Inflammatory macrophage treated with lipopolysaccharide for 4 hours (primary cell): ENCODE measurements at places on chromosomes 3 and 15.

DNA sequence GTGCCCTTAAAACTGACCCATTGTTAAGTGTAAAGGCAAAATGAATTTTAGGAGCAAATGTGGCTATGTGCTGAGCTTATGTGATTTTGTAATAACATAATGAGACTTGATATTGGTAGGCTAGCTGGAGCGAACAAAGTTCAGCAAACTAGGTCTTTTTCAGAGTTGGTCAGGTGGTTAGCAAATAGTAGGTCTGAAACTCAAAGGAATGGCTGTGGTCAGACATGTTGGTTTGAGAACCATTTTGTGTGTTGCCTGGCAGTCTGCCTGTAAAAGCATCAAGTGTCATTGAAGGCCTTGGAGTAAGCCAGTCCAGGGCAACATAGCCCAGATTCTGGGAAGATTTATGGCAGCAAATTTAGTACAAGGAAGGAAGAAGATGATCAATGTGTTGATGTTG, 16.4 kb downstream of the FBXO22 start:
- DNase-seq: no peak

DNA sequence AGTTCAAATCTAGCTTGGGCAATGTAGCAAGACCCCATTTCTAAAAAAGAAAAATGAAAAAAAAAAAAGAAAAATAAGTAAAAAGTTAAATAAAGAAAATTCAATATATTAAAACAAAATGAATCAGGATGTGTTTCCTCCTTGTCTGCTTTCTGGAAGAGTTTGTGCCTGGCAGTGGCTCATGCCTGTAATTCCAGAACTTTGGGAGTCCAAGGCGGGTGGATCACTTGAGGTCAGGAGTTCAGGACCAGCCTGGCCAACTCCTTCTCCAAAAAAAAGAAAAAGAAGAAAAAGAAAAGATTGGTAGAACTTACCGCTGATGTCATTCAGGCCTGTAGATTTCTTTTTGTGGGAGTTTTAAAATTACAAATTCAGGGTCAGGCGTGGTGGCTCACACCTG, 36.8 kb downstream of the DAG1 start:
- no peak for DNase-seq

GRCh38 chr3:46110701-46111493, 83.6 kb upstream of the XCR1 start:
- peak; percentile 99 for DNase-seq

- peak; percentile 55 for DNase-seq
Measured at GRCh38 chr3:129662191-129662608, 55.7 kb upstream of the PLXND1 start.

DNA sequence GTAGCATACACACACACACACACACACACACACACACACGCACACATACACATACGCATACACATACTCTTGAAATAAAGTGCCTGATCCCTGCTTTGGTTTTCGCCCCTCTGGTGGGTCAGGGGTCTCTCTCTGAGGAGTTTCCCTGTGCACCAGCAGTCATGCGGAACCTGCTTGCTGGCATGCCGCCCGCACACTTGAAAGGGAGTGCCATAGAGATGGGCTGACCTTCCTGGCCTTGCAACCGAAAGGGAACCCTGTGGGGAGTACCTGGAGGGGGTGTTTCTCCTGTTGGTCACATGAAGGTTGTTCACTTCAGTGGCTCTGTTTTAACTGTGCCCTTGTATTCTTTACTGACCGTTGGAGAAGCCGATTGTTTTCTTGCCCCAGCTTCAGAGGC, 752.3 kb downstream of the NR2F2 start:
- no peak for DNase-seq

GRCh38 chr3:100090669-100091005, 23.7 kb downstream of the FILIP1L start:
- no peak for DNase-seq

GRCh38 chr3:190597291-190597690, 83.4 kb downstream of the IL1RAP start:
- no peak for DNase-seq

- DNase-seq: no peak
Measured at GRCh38 chr3:20147361-20147760, 38.6 kb downstream of the SGO1 start.

DNA sequence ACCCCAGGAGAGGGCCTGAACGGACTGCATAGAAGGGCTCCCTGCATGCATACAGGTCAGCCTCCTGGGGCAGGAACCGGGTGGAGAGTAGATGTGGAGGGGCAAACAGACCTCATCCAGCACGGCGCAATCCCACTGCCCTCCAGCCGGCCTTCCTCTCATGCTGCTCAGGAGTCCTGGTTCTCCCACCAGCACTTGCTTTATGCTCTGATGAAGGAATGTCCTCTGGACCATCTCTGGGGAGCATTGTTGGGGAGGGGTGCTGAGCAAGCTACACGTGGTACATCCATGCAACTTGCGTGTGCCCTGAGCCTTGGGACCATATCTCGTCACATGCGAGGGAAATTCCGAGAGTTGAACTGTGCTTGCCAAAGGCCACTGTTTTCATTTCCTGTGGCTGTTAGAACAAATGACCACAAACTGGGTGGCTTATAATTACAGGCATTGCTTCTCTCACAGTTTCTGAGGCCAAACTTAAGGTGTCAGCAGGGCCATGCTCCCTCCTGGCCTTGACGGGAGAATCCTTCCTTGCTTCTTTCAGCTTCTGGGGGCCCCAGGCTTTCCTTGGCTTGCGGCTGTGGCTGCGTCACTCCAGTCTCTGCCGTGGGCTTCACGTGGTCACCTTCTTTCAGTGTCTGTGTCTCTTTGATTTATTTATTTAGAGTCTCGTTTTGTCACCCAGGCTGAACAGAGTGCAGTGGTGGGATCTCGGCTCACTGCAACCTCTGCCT, 12.2 kb downstream of the SELENOS start:
- no peak for DNase-seq

GRCh38 chr3:43180694-43181093, 74.8 kb upstream of the POMGNT2 start:
- peak; percentile 2 for DNase-seq

DNA sequence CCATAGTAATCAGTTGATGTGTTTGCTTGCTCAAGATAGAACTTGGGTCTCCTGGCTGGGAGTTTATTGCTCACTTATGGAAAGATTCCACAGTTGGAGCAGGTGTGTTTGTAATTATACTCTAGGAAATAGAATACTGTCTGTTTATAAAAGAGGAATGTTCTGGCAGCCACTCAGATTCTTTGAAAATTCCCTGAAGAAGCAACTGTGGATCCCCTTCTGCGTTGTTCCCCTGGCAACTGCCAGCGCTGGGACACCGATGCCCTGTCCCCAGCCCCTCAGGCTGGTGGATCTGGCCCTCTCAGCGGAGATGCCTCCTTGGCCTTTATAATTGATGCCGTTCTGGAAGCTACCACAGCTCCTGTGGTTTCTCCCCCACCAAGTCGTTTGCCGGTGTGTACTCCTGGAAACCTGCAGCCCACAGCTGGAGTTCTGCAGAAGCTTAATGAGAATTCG, 225.9 kb downstream of the ITPR1 start:
- DNase-seq: no peak
